ENCODE measurements at places on chromosomes 2 and 18.

- no peak for DNase-seq
Measured at GRCh38 chr2:7665880-7666279, 748.7 kb downstream of the RNF144A start.

- DNase-seq, result no peak
Measured at GRCh38 chr2:234243871-234244565, 193.5 kb downstream of the SPP2 start.

DNA sequence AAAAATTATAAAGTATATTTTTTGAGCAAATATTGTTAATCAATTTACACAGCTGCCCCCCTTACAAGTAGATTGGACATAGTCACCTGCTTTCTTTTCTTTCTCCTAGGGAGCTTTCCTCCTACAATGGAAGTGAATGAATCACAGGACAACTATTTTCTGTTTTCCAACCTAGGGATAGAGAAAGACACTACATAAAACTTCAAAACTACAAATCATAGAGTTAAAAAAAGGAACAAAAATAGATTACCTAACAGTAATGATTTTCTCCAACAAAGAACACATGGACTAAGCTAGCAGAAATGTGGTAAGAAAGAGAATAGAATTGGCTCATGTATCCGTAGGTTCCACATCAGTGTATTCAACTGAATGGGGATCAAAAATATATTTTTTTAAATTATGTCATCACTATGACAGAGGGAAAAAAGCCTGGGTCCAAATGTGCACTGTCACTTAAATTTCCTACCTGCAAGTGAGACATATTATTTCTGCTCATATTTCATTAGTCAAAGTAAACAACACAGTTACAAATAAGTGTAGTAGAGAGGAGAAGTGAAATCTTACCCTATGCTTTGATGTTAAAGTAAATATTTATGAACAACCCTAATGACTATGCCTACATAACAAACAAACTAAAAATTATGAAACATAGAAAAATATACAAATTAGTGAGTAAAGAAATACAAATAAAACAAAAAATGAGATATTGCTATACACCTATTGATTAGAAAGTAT is 756.7 kb downstream of the SOCS6 start:
- no peak for DNase-seq

DNA sequence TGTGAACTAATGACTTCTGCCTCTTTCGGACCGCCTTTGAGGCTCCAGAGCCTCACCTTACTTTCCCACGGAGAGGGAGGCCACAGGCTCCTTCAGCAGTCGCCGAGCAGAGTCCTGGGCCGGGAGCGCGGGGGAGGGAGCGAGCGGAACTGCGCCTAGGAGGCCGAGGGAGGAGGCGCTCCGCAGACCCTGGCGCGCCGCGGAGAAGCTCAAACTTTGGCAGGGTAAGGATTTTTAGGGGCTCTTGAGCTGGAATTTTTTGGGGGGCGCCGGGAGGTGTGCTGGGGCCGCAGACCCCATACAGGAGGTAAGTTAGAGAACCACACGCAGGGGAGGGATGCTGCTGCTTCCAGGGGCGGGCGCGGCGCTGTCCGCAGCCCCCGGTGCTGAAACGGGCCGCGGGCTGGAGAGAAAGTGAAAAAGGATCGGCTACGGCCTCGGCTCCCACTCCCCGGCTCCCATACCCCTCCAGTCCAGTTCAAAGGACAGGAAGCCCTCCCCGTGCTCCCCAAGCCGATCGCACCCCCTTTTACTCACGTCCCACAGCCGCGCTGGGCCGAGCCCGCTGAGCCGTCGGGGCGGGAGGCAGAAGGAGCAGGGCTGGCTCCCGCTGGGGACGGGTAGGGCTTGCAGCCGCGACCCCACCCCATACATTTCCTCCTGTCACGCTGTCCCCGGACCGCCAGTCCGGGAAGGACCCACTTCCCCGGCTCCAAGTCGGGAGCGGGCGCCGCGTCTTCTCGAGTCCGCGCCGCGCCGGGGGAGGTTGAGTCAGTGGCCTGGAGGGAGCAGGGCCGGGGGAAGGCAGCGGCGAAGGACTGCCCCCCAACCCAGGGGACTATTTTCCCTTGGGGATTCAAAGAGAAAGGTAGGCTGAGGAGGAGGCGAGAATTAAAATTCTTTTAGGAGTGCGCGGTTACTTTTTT is at the start of gene CNGA3:
TSS of gene CNGA3 (plus strand) at position 146 of the 926 bp plus-strand sequence. CDS start 23,520 bp downstream, outside the sequence.
- DNase-seq, result no peak

GRCh38 chr18:76699923-76700322 is 122.4 kb upstream of the ZNF236 start:
- DNase-seq, result no peak

- DNase-seq, result no peak
Measured at GRCh38 chr18:77369644-77370043, 120.0 kb downstream of the GALR1 start.

- DNase-seq, result no peak
Measured at GRCh38 chr2:215782295-215782694, 231.1 kb downstream of the MREG start.

- DNase-seq, result no peak
Measured at GRCh38 chr2:227082286-227082685, 81.7 kb downstream of the COL4A4 start.

DNA sequence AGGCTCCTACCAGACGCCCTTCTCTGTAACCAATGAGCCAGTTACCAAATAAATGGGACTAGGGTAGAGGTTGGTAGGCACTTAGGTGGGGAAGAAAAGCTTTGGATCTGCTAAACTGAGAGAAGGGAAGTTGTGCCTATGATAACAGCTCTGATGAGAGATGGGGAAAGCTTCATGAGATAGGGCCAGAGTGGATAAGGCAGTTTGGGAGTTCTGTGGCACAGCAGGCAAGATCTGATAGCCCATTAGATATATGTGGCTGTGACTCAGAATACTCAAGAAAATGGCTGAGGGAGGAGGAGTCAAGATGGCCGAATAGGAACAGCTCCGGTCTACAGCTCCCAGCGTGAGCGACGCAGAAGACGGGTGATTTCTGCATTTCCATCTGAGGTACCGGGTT is 99.8 kb downstream of the PDE11A start:
- no peak for DNase-seq

DNA sequence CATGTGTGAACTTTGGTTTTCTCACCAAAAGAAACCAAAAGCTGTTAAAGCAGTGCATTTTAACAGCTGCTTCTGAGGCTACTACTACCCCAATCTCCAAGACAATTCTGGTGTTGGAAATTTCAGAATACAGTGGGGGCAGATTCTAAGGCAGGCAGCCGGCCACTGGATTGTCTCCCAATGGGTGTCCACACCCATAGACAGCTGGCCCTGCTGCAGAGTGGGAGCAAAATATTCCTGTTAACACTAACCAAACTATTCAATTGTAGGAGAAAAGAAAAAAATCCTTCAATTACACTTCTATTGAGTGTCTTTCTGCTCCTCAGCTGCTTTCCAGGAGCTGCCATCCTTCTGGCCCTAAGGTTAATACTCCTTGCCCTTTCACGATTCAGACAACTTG is 223.7 kb downstream of the ALK start:
- DNase-seq, result no peak

DNA sequence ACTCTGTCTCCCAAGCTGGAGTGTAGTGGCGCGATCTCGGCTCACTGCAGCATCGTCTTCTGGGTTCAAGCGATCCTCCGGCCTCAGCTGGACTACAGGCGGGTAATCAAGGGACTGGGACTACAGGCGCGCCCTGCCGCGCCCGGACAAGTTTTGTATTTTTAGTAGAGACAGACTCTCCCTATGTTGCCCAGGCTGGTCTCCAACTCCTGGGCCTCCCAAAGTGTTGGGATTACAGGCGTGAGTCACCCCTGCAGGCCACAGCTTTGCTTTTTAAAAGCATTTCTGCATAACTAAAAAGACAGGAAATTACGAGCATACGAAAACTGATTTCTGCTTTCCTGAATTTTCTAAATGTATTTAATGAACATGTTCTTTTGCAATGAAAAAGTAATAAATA is 916 bp upstream of the OSBPL1A start:
- DNase-seq, result no peak

DNA sequence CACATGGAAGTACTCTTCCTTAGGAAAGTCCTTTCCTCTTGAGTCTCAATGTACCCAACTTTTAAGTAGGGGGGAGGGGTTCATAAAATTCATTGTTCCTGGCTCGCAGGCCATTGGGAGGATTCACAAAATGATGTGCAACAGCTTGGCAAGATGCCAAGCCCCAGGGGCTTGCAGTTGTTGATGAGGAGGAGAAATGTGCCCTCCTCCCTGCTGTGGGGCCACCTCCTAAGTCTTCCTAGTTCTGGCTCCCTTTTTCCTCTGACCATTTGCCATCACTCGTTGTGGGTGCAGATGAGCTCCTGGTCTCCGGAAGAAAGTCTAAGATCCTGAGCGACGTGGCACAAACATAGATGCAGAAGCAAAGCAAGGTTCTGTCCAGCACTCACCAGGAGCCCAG is 435.4 kb downstream of the EIPR1 start:
- DNase-seq, result no peak

- no peak for DNase-seq
Measured at GRCh38 chr18:63421514-63421913, 762 bp downstream of the VPS4B start.

DNA sequence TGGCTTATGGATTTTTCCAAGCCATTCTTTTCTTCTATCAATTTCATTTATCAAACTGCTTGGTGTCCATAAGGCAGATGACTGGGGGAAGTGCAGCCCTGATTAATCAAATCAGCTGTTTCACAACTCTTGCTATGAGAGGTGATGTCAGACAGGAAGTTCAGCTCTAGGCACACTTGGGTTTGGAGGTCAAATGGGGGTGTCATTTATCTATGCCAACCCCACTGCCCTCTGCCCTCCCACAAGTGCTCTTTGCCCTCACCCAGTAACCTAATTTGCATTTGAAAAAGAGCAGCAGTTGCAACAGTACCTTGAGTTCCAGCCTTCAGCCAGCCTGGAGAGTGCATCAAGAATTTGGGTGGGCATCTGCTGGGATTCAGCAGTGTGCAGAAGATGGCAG is 431.3 kb upstream of the SPRED2 start:
- DNase-seq, result no peak

DNA sequence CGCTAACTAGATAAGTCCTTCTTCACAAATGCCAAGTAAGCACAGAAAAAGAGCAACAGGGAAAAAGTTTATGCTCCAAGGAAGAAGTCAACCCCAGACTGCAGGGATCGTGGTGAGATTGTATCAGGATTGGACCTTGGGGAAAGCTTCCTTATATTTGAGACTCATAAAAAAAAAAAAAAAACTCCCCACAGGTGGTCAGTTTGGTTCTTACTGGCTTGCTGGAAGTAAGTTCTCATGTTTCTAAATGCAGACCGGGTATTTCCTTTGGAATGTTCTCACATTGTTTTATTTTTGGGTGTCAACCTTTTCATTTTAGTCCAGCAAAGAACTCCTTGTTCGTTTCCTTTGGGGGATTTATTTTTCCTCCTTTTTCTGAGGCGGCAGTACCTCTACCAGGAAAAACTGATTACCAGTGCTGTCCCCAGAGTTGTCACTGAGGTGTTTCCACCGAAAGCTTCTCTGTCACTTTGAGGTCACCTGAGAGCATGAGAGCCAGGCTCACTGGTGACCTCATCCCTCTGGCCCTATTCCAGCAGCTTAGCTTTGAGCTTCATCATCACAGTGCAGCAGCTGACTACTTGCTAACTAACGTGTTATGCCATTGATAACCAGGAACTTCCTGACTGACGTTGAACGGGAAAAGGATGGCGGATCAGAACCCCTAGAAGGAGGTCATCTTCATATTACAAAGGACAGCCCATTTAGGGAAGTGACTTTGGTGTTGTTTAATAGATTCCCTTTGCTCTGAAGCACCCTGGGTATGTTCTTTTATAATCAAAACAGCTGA is 16.8 kb upstream of the ATP8B1 start:
- DNase-seq, result no peak

- DNase-seq, result no peak
Measured at GRCh38 chr2:35463805-35464596, 891.6 kb upstream of the CRIM1 start.

DNA sequence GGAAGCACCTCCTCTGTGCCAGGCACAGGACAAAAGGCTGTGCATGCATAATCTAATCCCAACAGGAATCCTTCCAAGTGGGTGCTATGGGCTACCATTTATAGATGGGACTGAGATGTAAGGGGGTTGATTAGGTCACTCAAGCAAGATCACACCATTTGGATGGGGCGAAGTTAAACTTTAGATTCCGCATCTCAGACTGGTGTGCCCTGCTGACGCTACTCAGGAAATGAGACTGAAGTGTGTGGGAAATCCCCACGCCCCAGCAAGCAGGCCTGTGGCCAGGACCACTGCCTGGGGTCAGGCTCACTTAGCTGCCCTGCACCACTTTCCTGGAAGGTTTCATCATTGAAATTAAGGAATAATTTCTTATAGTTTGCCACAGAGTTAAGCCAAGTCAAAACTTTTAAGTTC is 70.5 kb upstream of the PPP1CB start:
- peak; percentile 58 for DNase-seq

DNA sequence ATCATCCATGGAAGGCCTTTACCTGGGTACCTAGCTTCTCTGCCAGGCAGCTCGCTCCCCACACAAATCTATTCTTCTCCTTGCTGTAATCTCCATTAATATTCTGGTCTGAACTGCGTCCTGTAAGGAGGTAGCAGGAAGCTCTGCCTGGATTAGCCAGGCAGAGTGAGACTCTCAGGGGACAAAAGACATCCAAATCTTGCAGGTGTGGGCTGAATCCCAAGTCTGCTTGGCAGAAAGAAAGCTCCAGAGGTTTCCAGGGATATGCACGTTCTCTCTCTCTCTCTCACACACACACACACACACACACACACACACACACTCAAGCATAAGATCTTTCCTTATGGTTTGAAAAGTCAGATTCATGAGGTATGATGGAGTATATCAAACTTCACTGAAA is 66.5 kb downstream of the THNSL2 start:
- DNase-seq, result no peak

GRCh38 chr2:172177996-172178395 is 75.3 kb upstream of the DLX2 start:
- no peak for DNase-seq

- no peak for DNase-seq
Measured at GRCh38 chr2:196913691-196914090, 12.8 kb downstream of the PGAP1 start.

- no peak for DNase-seq
Measured at GRCh38 chr2:65937379-65938160, 497.4 kb upstream of the MEIS1 start.

- no peak for DNase-seq
Measured at GRCh38 chr2:71933467-71934319, 214.0 kb downstream of the CYP26B1 start.

DNA sequence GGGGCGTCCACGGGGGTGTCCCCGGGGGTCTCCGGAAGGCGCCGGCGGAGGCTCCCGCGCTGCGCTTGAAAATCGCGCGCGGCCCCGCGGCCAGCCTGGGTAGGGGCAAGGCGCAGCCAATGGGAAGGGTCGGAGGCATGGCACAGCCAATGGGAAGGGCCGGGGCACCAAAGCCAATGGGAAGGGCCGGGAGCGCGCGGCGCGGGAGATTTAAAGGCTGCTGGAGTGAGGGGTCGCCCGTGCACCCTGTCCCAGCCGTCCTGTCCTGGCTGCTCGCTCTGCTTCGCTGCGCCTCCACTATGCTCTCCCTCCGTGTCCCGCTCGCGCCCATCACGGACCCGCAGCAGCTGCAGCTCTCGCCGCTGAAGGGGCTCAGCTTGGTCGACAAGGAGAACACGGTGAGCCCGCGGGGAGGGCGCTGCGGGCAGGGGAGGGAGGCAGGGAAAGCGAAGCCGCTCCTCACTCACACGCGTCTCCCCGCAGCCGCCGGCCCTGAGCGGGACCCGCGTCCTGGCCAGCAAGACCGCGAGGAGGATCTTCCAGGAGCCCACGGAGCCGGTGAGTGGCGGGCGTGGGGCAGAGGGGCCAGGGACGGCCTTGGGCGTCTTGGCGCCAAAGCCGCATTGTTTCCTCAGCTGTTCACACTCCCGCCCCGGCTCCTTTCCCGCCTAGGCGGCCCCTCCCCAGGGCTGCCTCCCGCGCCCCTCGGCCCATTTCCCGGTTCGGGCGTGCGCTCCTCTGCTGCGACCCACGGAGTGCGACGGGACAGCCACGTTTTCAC is at the start of gene RRM2:
TSS of gene RRM2 (plus strand) at position 240 of the 781 bp plus-strand sequence. CDS start at position 300, 60 bp downstream.
- peak; percentile 89 for DNase-seq
